ENCODE measurements at places on chromosomes 1 and 21.

GRCh38 chr1:53892911-53893310, 1.1 kb upstream of the DIO1 start:
- DNase-seq = no peak

GRCh38 chr1:150628766-150629114, 672 bp downstream of the ENSA start:
- no peak for DNase-seq

GRCh38 chr1:169478094-169478672, 7.6 kb downstream of the SLC19A2 start:
- no peak for DNase-seq

- DNase-seq = no peak
Measured at GRCh38 chr1:207230441-207230840, 91.0 kb upstream of the CD55 start.

- DNase-seq = no peak
Measured at GRCh38 chr1:3998086-3998485, 98.0 kb upstream of the C1orf174 start.

GRCh38 chr21:46368533-46369285, 44.8 kb downstream of the PCNT start:
- peak; percentile 20 for DNase-seq

DNA sequence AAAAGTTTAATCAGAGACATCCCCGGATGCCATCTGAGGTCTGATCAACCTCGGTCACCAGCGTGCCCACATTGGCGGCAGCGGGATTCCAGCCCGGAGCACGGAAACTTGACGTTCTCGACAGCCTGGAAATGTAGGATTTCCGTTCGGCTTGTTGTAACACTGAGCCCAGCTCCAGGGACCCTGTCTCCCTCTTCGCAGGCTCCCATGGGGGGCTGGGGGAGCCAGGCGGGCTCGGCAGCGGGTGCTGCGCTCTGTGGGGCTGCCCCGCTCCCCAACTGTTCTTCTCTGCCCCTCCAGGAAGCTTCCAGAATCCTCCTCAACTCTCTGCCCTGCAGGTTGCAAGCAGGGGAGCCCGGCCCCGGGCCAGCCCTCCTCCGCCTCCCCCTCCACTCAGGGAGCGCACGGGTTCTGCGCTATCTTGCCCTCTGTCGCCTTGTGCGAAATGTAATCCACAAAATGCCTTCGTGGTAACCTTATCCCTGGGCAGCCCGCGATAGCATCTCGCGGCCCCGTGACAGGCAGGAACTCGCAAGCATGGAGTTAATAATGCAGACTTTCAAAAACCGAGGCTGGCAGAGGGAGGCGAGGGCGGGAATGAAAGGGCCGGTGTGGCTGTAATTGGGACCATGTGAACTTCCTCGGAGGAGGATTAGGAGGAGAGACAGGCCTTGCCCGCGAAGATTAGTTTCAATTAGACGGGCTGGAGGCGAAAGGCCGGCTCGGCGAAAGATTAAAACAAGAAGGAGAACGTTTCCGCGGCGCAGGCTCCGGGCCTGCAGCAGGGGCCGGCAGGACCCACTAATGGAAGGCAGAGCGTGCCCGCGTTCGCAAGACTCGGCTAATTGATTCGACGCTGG, 53.9 kb upstream of the TTC34 start:
- no peak for DNase-seq

DNA sequence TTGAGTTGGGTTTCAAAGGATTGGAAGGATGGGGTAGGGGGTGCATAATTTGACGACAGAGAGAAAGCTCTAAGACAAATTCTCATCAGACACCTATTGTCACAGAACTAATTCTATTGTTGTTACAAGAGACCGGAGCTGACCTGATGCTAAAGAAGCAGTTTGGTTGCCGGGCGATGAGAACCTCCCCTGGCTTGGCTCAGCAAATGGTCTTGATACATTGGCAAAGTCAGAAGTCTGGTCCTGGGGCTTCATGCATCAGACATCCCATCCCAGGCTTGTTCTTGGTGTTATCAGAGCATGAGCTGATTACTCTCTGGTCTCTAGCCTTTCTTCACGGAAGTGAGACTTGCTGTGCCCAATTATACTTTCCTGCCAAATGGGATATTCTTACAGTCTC, 15.4 kb downstream of the TRIM67 start:
- no peak for DNase-seq

Measured in CD8-positive, alpha-beta T cell (primary cell).